CD8-positive, alpha-beta T cell (primary cell): ENCODE measurements at places on chromosomes 12 and 14. TPM values are rescaled to one million over a fixed set of nuclear protein-coding genes. Genes with fewer than 3 reads are reported as not detected.

DNA sequence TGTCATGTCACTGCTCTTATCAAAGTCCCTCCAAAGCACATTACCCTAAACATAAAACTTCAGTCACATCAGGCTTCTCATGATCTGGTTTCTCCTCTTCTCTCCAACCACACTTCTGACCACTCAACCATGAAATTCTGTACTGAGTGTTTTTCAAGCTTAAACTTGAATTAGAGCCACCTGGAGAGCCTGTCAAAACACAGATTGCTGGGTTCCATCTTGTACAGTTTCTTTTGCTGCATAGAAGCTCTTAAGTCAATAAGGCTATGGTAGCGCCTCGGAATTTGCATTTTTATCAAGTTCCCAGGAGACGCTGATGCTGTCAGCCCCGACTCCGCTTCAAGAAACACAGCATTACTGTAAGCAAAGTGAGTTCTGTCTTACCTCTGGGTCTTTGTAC, 16.4 kb upstream of the SRRM4 start:
- DNase-seq, result no peak

- no peak for DNase-seq
Measured at GRCh38 chr14:104345621-104346462, 207.5 kb downstream of the KIF26A start.

KRT71 gene
- total RNA-seq, result not detected

FAM186B gene
- total RNA-seq, result 0.50 TPM

GRCh38 chr14:32343926-32344430, 14.9 kb downstream of the AKAP6 start:
- DNase-seq, result no peak
